T-helper 1 cell (primary cell): ENCODE measurements at places on chromosomes 2 and 18.

- DNase-seq = no peak
Measured at GRCh38 chr2:215032153-215032552, 106.3 kb downstream of the ABCA12 start.

- no peak for DNase-seq
Measured at GRCh38 chr18:74897971-74898657, 300.4 kb downstream of the ZNF407 start.

DNA sequence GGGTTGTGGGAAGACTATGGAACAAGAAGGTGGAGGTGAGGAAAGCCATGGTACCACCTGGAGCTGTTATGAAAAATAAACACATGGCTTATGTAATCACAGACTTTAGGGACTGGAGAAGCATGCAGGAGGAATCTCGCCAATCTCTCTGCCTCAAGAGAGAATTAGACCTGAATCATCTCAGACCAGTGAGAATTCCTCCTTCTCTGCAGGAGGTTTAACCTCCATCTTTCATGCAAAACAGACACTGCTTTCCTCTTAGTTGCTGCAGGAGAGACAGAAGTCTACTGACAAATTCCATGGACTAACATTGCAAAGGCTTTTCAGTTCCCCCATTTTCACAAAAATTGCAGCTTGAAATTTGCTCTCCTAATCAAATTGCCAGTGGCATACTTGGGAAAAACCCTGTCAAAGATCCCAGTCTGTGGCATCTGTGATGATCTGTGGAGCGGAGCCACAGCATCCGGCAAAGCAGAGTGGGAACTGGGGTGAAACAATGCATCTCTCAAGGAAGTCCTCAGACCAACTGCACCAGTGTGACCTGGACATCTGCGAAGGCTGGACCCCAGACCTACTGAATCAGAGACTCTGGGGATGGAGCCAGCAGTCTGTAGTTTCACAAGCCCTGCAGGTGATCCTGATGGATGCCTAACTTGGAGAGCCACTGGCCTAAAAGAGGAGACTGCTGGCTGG, 28.6 kb upstream of the NCKAP5 start:
- DNase-seq = no peak

DNA sequence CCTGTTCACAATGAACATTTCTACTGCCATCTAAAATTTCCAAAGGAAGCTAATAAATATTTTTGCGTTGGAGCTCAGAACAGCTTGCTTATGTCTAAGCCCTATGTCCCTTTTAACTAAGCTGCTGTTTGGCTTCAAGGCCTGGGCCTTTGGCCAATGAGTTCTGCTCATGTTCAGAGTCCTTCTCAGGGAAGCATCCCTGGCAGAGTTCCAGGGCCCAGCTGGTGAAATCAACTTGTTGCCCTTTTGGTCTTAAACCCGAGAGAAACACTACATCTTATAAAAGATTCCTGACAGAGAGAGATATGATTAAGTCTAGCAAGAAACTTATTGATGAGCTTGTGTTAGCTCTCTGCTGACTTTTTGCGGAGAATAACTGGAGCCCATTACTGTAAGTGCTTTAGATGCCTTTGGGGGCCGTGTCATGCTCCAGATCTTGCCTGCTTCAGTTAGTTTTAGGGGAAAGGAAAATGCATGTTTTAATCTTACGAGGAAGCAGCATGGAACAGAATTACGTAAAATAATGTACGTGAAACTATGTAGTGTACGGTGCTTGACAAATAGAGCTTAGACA, 102.5 kb upstream of the NOSTRIN start:
- DNase-seq = no peak

DNA sequence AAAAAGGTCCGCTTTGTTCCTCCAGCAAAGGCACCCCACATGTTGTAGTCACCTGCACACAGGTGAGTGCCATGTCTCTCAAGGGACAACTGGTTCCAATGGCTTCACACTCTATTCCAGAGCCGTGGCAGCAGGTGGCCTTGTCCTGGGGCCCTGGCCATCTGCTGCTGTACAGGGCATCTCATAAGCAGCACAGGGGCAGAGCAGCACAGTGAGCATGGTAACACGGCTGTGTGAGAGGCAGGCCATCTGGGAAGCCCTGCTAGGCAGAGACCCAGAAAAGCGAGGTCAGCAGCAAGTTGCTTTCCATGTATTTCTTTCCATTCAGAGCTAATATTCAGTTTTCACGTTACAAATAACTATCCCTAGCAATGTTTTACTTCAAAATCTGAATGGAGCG, 54.7 kb downstream of the CMPK2 start:
- no peak for DNase-seq
